Occipital lobe (tissue), 3 donors: ENCODE measurements at places on chromosomes 6 and 20. TPM values are rescaled to one million over a fixed set of nuclear protein-coding genes. Genes with fewer than 3 reads are reported as not detected.

PRKN gene
- 5.9 TPM for total RNA-seq

- DNase-seq, result no peak
Observed at GRCh38 chr20:51796340-51796739, 6.0 kb downstream of the SALL4 start.

GRCh38 chr20:9912858-9913434 lies 74.1 kb upstream of the PAK5 start:
- no peak for DNase-seq

- DNase-seq, result no peak
Observed at GRCh38 chr20:32357375-32357868, 709 bp upstream of the ASXL1 start.

DNA sequence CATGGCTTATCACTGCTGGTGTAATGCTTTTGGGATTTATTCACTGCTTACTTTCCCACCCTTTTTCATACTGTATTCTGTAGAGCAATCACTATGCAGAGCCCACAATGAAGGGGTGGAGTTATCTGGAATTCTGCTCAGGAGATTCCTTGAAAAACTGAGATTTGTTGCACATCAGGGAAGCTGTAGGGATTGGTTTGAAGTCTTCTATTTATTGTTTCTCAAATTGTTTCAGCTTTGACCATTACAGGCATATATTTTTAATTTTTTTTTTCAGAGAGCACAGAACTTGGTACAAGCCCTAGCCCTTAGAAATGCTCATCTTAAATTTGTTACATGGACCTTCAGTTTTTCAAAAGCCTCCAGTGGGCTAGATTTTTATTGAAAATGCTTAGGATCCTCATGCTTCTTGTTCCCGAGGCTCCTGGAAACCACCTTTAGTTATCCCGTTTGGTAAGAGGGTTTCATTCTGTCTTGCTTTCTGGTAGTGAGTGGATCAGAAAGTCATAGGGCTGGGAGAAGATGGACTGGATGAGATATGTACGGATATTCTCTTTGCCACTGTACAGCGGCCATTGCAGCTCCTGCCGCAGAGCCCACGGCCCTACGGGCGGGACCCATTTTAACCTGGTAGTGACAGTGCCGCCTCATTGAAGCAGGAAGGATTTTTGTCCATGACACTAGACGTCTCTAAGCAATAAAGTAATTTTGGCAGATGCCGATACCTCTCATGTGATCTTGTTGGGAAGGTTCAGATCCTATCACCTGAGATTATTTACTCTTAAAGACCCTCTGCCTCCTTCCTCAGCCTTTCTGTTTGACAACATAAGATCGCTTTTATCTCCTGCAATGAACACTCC lies 45.3 kb upstream of the ZNF184 start:
- no peak for DNase-seq

- DNase-seq, result no peak
Observed at GRCh38 chr6:165599121-165599520, 63.9 kb downstream of the PDE10A start.

OPRM1 gene
- 1.7 TPM for total RNA-seq

- no peak for DNase-seq
Observed at GRCh38 chr6:125944896-125945295, 11.7 kb upstream of the HINT3 start.
